ENCODE measurements at places on chromosomes 4 and X. TPM values are rescaled to one million over a fixed set of nuclear protein-coding genes. Genes with fewer than 3 reads are reported as not detected.

SH3TC1 gene
- 4.6 TPM for total RNA-seq

APLN gene
- 0.88 TPM for total RNA-seq

NEIL3 gene
- 7.4 TPM for total RNA-seq

ALPK1 gene
- 0.53 TPM for total RNA-seq

EVC2 gene
- total RNA-seq, result 3.3 TPM

ATXN3L gene
- total RNA-seq, result not detected

TLR2 gene
- total RNA-seq, result 0.09 TPM

ITIH6 gene
- 0.24 TPM for total RNA-seq

BMP2K gene
- total RNA-seq, result 7.3 TPM

RAB39B gene
- 1.7 TPM for total RNA-seq

KIAA1210 gene
- not detected for total RNA-seq

CNKSR2 gene
- 25.3 TPM for total RNA-seq

SFRP2 gene
- total RNA-seq, result 0.30 TPM

XPNPEP2 gene
- total RNA-seq, result not detected

PPEF2 gene
- total RNA-seq, result not detected

NEUROG2 gene
- total RNA-seq, result 0.24 TPM

TMEM156 gene
- total RNA-seq, result not detected

TFE3 gene
- 30.0 TPM for total RNA-seq

CTSO gene
- 2.6 TPM for total RNA-seq

SMAD1 gene
- total RNA-seq, result 24.6 TPM

AFP gene
- 0.67 TPM for total RNA-seq

ZNF280C gene
- 6.8 TPM for total RNA-seq

LIAS gene
- total RNA-seq, result 7.0 TPM

LRPAP1 gene
- total RNA-seq, result 231 TPM

WDR17 gene
- total RNA-seq, result 0.95 TPM

USP26 gene
- total RNA-seq, result not detected

DCAF8L2 gene
- not detected for total RNA-seq

RASL11B gene
- 50.0 TPM for total RNA-seq

TRIM60 gene
- not detected for total RNA-seq

SYTL4 gene
- total RNA-seq, result 37.5 TPM

GAGE12E gene
- not detected for total RNA-seq

ASB9 gene
- total RNA-seq, result 0.54 TPM

SSX4 gene
- total RNA-seq, result not detected

CRLF2 gene
- not detected for total RNA-seq

VCX3A gene
- 0.48 TPM for total RNA-seq

PABPC5 gene
- total RNA-seq, result 10.3 TPM

NPY2R gene
- not detected for total RNA-seq

ARHGAP4 gene
- total RNA-seq, result 20.5 TPM

GRIA3 gene
- total RNA-seq, result 2.8 TPM

CDX4 gene
- total RNA-seq, result not detected

MAGEC2 gene
- not detected for total RNA-seq

PARM1 gene
- 11.3 TPM for total RNA-seq

TRO gene
- 130 TPM for total RNA-seq

CTAG1B gene
- not detected for total RNA-seq

Measured in cardiac muscle cell (in vitro differentiated cells and primary cell).